ENCODE measurements at places on chromosomes 5 and 9. TPM values are rescaled to one million over a fixed set of nuclear protein-coding genes. Genes with fewer than 3 reads are reported as not detected.

FOXD1 gene
- 18.6 TPM for total RNA-seq

ABLIM3 gene
- 126 TPM for total RNA-seq

LCN10 gene
- not detected for total RNA-seq

DBH gene
- total RNA-seq: 1.5 TPM

PPP2R2B gene
- total RNA-seq: not detected

C9 gene
- total RNA-seq: not detected

Measured in myocyte (in vitro differentiated cells).